NCI-H524 (cell line): ENCODE measurements at places on chromosomes 1 and 21.
A peak's percentile ranks its signal among the peaks of the same experiment; 100 is the strongest.

DNA sequence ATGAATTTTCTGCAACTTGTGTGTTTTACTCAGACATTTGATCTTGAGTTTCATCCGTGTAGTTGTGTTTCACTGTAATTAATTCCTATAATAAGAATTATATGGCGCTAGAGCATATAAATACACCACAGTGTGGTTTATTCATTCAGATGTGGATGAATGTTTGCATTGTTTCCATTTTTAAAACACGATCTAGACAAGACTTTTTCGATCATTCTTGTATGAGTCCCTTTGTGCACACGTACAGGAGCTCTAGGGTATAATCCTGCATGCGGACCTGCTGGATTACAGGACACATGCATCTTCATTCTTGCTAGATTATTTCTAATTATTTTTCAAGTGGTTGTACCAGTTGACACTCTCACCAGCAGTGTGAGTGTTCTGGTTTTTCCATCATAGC, 46.8 kb upstream of the CNIH3 start:
- DNase-seq, result no peak

DNA sequence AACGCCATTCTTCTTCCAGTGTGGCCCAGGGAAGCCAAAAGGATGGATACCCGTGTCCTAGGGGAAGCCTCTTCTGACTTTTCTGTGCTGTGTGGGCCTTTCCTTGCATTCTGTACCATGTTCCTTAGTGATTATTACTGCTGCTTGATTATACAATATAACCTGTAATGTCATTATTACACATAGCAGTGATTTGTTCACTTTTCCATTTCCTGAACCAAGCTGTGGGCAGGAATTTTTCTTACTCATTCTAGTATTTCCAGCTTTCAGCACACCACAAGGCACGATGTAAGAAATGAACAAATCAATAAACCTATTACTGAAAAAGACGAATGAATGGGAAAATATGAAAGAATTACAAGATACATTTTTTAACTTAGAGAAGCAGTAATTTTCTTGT, 8.4 kb upstream of the USP33 start:
- no peak for DNase-seq

DNA sequence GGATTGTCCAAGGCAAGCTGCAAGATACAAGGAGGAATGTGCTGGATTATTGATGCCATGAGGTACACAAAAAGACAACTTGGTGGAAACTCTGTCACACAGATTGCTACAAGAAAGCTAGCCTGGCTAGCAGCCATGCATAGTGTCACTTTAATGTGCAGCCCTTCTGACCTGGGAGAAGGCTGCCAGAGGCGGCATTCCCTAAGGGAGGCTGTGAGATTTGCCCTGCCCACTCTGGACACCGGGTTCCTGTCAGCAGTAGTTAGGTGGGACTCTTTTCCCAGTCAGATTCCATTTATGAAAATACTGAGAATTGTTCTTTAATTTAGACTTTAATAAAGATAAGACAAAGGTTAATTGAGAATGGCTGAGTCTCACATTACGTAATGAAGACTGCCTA, 47.8 kb upstream of the SYT6 start:
- no peak for DNase-seq

- no peak for DNase-seq
These were observed 11.3 kb upstream of the MARK1 start for GRCh38 chr1:220516722-220517042.

- peak; percentile 99 for DNase-seq
These were observed 923.2 kb downstream of the LTN1 start for GRCh38 chr21:28069450-28069923.
